Left renal pelvis (tissue), 4 donors: ENCODE measurements at places on chromosomes 5 and 9. TPM values are rescaled to one million over a fixed set of nuclear protein-coding genes. Genes with fewer than 3 reads are reported as not detected.

The GBGT1 gene
- 2.6 TPM for polyA plus RNA-seq

DNA sequence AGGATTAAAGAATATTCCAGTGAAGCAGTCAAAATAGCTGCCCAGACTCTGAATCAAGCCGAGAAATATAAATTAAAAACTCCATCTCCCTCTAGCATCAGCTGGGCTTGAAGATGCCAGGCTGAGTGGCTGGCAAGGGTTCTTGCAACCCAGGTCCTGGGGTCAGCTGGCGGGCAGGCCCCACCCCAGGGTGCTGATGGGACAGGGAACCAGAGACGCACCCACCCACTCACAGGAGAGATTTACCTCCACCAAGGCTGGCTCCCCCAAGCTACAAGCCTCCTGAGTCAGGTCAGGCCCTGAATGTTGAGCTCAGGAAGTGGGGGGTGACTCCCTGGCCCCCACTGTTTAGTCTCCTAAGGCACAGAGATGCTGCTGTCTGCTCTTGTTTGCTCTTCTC, 83.9 kb upstream of the HSPA9 start:
- DNase-seq: no peak

- no peak for DNase-seq
Observed at GRCh38 chr5:107524111-107524510, 146.6 kb downstream of the EFNA5 start.

DNA sequence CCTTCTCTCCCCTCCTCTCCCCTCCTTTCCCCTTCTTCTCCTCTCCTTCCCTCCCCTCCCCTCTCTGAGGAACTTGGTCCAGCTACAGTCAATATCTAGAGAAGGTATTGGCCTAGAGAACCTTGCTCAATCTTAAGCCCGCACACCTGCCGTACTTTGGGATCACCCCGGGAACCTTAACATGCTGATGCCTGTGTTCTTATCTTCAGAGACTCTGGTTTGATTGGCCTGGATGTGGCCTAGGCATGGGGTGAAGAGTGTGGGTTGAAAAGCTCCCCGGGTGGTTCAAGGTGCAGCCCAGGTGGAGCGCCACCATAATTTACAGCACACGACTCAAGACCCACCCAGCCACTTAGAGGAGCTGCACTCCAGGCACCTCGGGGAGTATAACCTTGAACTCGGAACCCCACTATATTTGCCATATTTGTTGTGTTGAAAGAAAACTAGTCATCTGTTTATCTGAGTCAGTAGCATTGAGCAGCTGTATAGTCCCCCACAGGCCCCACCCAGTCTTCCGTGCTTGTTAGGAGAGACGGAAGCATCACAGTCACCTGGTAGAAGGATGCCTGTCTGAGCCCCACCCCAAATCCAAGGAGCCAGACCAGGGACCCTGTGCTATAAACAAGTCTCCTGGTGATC, 14.4 kb upstream of the PHF19 start:
- no peak for DNase-seq
